Panc1 (cell line): ENCODE measurements at places on chromosomes 3 and 15. TPM values are rescaled to one million over a fixed set of nuclear protein-coding genes. Genes with fewer than 3 reads are reported as not detected.

- no peak for DNase-seq
- no peaks in the 10 kb centered on the region for H3K27me3 ChIP-seq
- H3K36me3 ChIP-seq: no peaks in the 10 kb centered on the region
- H3K4me3 ChIP-seq: no peak overlapping the region
These were observed 64.6 kb downstream of the LYSMD4 start for GRCh38 chr15:99668533-99669182.

DNA sequence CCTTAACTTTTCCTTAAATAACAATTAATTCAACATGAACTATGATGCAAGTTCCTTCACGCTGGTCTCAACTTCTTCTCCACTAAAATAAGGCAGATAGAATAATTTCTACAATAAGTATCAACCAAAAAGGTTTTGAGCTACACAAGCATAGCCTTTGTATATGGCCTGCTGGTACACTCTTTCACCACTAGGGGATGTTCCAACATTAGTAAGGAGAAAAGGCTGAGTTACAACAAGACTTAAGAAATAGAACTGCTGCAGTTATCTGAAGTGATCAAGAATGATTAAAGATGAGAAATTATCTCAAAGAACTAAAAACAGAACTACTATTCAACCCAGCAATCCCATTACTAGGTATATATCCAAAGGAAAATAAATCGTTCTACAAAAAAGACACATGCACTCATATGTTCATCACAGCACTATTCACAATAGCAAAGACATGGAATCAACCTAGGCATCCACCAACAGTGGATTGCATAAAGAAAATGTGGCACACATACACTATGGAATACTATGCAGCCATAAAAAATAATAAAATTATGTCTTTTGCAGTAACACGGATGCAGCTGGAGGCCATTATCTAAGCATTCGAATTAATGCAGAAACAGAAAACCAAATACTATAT lies 14.4 kb downstream of the ATP13A3 start:
- H3K4me1 ChIP-seq: peaks cover 9% of the 10 kb centered on the region
- DNase-seq: peak; percentile 67
- no peak overlapping the region for H3K4me3 ChIP-seq
- no peak overlapping the region for H3K27ac ChIP-seq

PATL2 gene
- 0.49 TPM for total RNA-seq

DNA sequence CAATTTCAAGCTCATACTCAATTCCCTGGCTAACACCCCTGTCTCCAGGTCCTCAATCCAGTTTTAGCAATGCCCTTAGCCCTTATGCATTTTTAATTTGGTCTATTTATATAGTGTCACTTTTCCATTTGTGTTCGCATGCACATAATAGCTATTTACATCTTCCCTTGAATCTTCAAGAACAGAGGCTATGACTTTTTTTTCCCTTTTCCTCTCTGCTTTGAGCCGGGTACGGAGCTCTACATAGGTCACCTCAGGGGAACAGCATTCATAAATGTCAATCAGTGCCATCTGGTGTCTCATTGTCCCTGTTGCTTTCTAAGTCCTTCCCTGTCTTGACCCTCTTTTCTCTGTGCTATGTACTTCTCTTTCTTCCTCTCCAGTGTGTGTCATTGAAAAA lies 26.5 kb upstream of the ACTC1 start:
- no peak overlapping the region for H3K4me3 ChIP-seq
- DNase-seq: no peak
- H3K4me1 ChIP-seq: no peaks in the 10 kb centered on the region
- H3K27ac ChIP-seq: no peak overlapping the region
- no peaks in the 10 kb centered on the region for H3K36me3 ChIP-seq
- H3K27me3 ChIP-seq: peaks cover 5% of the 10 kb centered on the region; the same call in 1 of the 2 replicates

DNA sequence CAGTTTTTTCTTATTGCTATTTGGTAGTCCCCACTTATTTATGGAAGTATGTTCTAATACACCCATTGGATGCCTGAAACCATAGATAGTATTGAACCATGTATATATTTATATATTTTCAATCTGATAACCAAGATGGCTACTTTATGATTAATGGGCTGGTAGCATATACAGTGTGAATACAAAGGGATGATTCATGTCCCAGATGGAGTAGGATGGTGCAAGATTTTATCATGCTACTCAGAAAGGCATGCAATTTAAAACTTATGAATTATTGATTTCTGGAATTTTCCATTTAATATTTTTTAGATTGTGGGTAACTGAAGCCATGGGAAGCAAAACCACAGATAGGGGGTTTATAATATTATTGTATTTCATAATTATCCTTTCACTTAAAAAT lies 35.2 kb downstream of the AP4E1 start:
- no peaks in the 10 kb centered on the region for H3K36me3 ChIP-seq
- no peaks in the 10 kb centered on the region for H3K27me3 ChIP-seq
- H3K4me1 ChIP-seq: peaks cover 8% of the 10 kb centered on the region; the same call in 1 of the 2 replicates
- no peak for DNase-seq
- H3K27ac ChIP-seq: no peak overlapping the region
- H3K4me3 ChIP-seq: no peak overlapping the region

DNA sequence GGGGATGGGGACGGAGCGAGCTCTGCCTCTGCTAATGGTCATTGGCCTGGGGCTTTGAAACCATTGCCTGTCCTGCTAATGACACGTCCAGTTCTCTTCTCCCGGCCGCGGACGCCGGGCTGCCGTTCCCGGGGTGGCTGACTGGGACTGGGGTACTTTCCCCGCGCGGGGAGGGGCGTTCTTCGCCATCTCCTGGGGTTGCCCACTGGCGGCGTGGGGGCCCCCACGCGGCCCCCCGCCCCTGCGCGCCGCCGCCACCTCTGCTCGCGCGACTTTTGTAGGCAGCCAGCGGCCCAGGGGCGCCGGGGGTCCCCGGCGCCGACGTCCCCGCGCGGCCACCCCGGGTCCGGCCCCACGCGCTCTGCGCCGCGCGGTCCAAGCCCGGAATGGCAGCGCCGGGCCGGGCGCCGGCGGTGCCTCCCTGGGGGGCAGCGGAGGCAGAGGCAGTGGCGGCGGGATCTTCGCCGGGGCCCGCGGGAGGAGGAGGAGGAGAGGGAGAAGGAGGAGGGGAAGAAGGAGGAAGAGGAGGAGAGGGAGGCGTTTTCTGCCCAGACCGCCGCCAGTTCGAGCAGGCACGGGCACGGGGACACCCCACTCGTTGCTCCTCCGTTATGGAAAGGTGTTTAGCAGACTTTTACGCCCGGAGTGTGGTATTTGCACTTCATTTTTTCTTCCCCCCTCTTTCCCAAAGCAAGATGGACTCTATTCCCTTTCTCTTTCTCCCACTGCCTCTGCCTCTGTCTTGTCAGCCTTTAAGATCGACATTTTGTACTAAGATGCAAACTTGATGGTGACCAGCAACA lies 2.3 kb downstream of the BBX start:
- H3K4me3 ChIP-seq: peak overlapping the region; percentile 59
- H3K27ac ChIP-seq: peak overlapping the region; percentile 49; the same call in 1 of the 2 replicates

GRCh38 chr3:10753964-10754363 lies 62.1 kb upstream of the SLC6A11 start:
- H3K4me3 ChIP-seq: no peak overlapping the region
- no peak for DNase-seq
- H3K27me3 ChIP-seq: peaks cover 5% of the 10 kb centered on the region; the same call in 1 of the 2 replicates
- H3K4me1 ChIP-seq: no peaks in the 10 kb centered on the region
- H3K36me3 ChIP-seq: no peaks in the 10 kb centered on the region
- H3K27ac ChIP-seq: no peak overlapping the region

MRPS11 gene
- total RNA-seq: 76.9 TPM

TM4SF18 gene
- total RNA-seq: 54.5 TPM

- peaks cover 5% of the 10 kb centered on the region; the same call in 1 of the 2 replicates for H3K36me3 ChIP-seq
- no peaks in the 10 kb centered on the region for H3K4me1 ChIP-seq
- H3K4me3 ChIP-seq: no peak overlapping the region
These were observed 152.1 kb downstream of the PDE8A start for GRCh38 chr15:85133709-85134108.

SEMA3G gene
- total RNA-seq: 1.6 TPM

DNA sequence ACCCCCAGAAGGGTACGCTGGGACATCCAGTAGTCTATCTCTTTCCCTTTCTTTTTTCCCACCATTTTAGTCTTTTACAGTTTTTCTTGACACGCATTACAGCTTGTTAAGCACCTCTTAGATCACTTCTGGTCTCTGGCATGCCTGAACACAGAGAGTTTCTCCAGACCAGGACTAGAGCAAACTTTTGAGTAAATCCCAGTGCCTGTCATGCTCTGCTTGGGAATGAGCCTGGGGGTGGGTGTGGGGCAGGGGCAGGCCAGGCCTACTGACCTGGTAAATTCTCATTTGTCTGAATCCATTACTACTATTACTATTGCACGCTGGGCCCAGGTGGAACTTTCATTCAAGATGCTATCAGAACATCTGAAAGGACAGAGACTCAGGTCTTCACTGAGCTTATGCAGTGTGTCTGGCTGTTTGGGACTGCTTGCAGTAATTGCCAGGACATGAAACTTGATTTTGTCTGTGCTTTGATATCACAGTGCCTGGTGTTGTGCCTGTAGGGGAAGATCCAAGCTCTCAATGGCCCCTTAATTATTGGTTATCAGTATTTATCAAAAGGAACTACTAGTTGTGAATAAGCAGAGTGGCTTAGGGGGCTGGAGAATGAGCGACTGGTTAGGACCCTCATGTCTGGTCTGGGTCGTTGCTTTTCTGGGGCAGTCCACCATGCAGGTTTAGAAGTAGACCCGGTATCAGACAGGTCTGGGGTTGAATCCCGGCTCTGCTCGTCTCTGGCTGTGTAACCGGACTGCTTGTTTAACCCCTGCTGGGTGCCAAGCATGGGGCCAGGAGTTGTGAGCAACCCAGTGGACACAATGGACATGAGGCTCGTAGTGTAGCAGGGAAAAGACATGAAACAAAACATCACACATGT lies 196.1 kb upstream of the TLE3 start:
- H3K27ac ChIP-seq: no peak overlapping the region
- no peak overlapping the region for H3K4me3 ChIP-seq
- no peaks in the 10 kb centered on the region for H3K36me3 ChIP-seq
- DNase-seq: no peak
- H3K27me3 ChIP-seq: no peaks in the 10 kb centered on the region

KLF15 gene
- 0.10 TPM for total RNA-seq

PPP1R14D gene
- total RNA-seq: 0.64 TPM

DNA sequence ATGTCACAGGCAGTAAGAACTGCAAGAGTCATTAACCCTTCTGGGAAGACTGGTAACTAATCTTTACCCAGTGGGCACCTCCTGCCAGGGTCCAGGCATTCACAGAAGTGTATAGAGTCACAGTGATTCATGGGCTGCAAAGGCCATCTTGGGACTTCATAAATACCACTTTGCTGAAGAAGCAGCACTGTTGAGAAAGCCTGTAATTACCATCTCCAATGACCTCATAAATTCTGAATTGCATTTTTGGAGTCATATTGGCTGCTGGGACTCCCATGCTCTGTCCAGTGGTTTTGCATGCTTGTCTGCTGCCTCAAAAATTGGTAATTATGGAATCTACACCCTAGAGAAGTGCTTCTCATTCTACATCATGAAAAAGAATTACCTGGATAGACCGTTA lies 837.2 kb downstream of the NTRK3 start:
- no peaks in the 10 kb centered on the region for H3K36me3 ChIP-seq
- H3K4me1 ChIP-seq: no peaks in the 10 kb centered on the region
- H3K27me3 ChIP-seq: no peaks in the 10 kb centered on the region
- H3K27ac ChIP-seq: no peak overlapping the region
- no peak overlapping the region for H3K4me3 ChIP-seq

GRCh38 chr3:14170531-14171159 lies 7.8 kb downstream of the XPC start:
- no peak overlapping the region for H3K27ac ChIP-seq
- peaks cover 5% of the 10 kb centered on the region; the same call in 1 of the 2 replicates for H3K4me1 ChIP-seq
- no peak for DNase-seq
- H3K27me3 ChIP-seq: no peaks in the 10 kb centered on the region
- H3K4me3 ChIP-seq: no peak overlapping the region

DNA sequence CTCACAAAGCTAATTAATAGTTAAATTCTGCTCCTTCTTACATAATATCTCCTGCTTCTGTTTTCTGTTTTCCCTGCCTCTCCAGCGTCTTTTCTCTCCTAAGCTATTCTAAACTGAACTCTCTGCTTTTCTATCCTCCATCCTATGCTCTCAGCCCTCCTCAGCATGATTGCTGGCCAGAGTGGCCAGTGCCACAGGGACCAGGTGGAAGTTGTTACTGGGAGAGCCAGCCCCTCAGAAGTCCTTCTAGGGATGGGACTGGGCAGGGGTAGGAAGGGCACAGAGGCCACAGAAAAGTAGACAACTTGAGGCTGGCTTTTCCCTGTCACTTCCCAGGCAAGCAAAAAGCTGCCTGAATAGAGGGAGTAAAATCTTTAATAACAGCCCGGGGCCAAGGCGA lies 76.8 kb downstream of the LARS2 start:
- H3K36me3 ChIP-seq: no peaks in the 10 kb centered on the region
- no peak overlapping the region for H3K4me3 ChIP-seq
- no peak for DNase-seq
- no peak overlapping the region for H3K27ac ChIP-seq
- H3K4me1 ChIP-seq: no peaks in the 10 kb centered on the region

CHRNA3 gene
- 0.31 TPM for total RNA-seq
